ENCODE measurements at places on chromosomes 1 and 21.

- no peak for DNase-seq
These were observed 41.4 kb upstream of the TENT5C start for GRCh38 chr1:117564227-117565075.

- DNase-seq, result peak; percentile 52
These were observed 28.6 kb upstream of the IFNGR2 start for GRCh38 chr21:33374450-33375096.

DNA sequence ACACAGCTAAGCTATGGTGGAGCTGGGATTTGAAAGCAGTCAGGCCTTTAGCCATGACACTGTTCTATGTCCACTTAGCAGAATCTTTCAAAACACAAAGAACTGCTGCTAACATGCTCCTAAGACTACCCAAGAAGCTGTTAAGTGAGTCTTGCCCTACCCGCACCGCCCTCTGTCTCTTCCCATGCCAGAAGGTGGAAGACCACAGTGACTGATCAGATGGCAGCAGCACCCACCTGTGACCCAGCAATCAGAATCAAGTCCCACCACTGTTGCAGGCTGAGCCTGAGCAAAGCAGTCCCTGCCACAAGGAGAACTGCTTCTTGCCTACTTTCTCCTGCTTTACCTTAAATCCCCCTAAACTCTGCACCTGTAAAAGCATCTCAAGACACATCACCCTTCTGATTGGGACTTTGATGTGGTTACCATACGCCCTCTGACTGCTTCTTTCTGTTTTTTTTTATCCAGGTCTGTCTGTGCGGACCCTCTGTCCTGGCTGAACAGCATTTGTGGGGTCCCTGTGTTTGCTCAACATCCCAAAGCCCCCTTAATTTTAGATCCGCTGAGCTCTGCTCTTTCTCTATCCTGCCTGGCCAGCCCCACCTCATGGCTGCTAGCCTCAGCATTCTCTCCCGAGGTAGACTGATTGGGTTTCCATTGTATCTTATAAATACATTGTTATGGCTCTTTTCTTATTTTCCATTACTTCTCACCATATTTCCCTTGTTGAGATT, 16.0 kb downstream of the IRF2BP2 start:
- DNase-seq, result no peak

DNA sequence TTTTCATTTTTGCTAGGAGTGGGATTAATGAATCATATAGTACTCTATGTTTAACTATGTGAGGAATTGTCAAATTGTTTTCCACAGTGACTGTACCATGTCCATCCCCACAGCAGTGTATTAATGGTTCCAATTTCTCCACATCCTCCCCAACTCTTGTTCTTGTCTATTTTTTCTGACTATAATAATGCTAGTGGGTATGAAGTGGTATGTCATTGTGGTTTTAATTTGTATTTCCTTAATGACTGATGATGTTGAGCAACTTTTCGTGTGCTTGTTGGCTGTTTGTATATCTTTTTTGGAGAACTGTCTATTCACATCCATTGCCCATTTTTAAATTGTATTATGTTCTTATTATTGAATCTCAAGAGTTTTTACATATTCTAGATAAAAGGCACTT, 10.0 kb upstream of the KPRP start:
- no peak for DNase-seq

DNA sequence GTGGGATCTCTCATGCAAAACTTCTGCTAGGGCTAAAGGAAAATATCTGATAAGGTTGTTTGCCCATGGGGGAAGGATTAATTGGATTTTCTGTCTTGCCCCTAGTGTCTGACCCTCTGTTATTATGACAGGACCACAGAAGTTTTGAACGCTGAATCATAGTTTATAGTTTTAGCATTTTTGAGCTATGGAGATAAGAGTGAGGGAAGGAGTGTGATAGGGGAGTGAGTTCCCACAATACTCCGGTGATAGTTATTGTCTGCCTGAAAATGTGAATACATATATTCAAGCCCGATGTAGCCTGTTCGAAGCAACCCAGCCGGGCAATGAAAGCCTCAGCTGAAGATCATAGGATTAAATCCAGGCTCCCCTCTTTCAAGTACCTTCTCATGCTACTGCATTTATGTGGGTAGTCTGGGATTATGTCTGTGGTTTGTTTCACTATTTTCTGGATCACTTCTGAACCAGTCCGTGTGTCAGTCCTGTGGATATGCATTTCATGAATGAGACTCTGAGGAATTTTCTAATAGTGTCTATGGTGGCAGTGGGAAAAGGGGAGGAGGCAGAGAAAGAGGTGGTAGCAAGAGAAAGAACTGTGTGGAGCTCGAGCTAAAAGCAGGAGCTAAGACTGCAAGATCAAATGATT, 258.7 kb downstream of the DISC1 start:
- no peak for DNase-seq

- DNase-seq, result no peak
These were observed 76.6 kb downstream of the MAST2 start for GRCh38 chr1:45879885-45880598.

GRCh38 chr1:89200663-89201062, 1.9 kb upstream of the GBP4 start:
- no peak for DNase-seq

GRCh38 chr1:234893725-234894630, 234.7 kb downstream of the TOMM20 start:
- no peak for DNase-seq

GRCh38 chr1:114756949-114757454, 782 bp downstream of the CSDE1 start:
- no peak for DNase-seq

DNA sequence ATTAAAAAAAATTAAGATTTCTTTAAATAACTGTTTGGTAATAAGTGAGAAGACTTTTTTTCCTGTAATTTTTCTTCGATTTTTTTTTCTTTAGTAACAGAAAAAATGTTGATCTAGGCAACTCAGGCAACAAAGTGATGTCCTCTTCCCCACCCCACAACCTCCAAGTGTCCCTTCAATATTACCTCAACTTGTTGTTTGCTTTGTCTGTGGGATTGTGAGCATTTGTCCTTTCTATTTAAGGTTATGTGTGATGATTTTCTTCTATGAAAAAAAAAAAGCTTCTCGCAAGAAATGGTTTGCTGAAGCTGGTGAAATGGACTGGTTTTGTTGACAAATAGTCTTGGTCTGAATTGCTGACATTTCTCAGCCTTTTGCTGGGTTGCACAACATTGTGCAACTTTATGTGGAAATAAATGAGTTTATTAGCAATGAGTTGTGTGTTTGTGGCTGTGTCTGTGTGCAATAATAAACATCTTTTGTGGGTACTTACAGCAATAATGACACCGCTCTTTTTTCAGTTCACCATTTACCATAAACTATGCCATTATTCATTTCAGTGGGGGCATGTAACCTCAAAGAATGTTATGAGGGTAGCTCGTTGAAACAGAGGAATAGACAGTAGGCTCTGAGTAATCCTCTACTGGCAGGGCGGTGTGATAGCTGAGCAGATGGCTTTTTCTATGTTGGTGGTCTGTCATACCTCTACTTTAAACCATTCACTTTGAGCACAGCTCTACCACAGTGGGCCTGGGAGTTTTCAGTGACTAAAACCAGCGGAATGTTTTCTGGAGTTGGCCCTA, 218.4 kb downstream of the HLX start:
- DNase-seq, result no peak

DNA sequence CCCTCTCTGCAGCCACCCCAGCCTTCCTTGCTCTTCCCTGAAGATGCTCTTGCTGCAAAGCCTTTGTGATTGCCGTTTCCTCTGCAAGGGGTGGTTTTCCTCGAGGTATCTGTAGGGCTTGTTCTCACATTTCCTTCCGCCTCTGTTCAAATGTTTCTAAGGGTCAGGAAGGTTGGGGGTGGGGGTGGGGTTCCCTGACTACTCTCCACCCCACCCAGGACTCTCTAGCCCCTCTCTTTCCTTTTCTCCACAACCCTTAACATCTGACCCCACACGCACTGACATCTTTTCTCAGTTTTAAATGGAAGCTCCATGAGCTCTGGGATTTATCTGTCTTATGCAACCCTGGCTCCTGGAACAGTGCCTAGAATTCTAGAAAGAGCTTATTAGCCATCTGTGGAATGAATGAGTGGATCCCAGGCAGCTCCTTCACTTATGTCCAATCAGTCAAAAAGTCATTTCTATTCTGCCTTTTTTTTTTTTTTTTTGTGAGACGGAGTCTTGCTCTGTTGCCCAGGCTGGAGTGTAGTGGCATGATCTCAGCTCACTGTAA, 27.3 kb upstream of the ZNF362 start:
- DNase-seq, result no peak

- no peak for DNase-seq
These were observed 85.2 kb downstream of the ARHGEF10L start for GRCh38 chr1:17624611-17625233.

DNA sequence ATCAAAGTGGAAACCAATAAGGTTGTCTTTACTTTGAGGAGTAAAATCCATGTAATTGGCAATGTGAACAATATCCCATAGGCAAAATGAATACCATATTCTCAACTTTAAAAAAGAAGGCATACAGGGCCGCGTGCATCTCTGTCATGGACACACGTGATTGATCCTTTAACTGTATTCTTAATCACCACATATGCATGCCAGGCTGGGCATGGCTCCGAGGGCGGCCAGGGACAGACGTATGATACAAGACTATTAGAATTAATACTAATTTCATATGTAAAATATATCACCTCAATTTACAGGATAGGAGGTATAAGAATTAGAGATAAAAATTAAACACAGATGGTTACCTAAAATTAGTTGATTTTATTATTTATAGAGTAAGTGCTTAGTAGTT, 11.2 kb downstream of the RGS21 start:
- no peak for DNase-seq

- DNase-seq, result peak; percentile 12
These were observed 7.9 kb downstream of the CDK18 start for GRCh38 chr1:205512059-205513045.

GRCh38 chr21:32713726-32714125, 14.1 kb downstream of the SYNJ1 start:
- no peak for DNase-seq

GRCh38 chr1:119954476-119955422, 58.4 kb upstream of the ADAM30 start:
- DNase-seq, result no peak

GRCh38 chr1:34520111-34520510, 234.7 kb upstream of the GJB5 start:
- no peak for DNase-seq

DNA sequence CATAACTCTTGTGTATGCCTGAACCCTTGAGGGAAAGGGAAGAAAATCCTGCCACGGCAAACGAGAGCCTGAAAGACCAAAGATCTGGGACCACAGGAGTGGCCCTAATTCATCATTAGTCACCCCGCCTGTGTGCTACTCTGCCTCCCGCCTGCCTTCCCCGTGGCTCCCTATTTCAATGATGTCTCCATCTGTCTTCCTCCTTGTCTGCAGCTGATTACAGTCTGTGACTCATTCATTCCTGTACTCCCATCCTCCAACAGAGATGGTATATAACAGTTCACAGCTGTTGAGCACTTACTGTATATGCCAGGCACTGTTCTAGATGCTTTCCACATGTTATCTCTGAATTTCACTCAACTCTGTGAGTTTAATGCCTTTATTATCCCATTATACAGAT, 96.6 kb downstream of the SEC16B start:
- DNase-seq, result no peak

- no peak for DNase-seq
These were observed 738.5 kb upstream of the CHRM3 start for GRCh38 chr1:238647877-238648276.

GRCh38 chr1:200684015-200684414, 14.3 kb upstream of the DDX59 start:
- DNase-seq, result no peak

GRCh38 chr1:36763771-36764170, 270.5 kb downstream of the GRIK3 start:
- DNase-seq, result no peak

- DNase-seq, result no peak
These were observed 2.6 kb upstream of the ZNF436 start for GRCh38 chr1:23371987-23372880.

GRCh38 chr1:185759061-185759460, 24.9 kb downstream of the HMCN1 start:
- no peak for DNase-seq

GRCh38 chr1:41498391-41498790, 13.9 kb upstream of the EDN2 start:
- DNase-seq, result no peak

- no peak for DNase-seq
These were observed 56.0 kb downstream of the MEGF6 start for GRCh38 chr1:3555131-3555920.

DNA sequence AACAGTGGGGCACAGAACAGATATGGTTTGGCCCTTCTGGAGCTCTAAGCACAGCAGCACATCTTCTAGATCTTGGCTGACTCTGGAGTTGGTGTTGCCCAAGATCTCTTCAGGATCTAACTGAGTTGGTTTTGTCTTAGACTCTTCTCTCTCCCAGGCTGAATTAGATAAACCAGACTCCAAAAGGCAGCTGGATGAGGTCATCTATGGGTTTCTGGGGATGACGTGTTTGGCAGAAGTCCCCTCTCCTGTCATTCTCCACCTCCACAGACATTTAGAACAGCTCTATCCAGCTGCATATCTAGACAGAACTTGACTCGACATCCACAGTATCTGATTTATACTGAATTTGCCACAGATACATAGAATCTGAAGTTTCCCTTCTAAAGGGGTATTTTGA, 75.3 kb downstream of the ST6GALNAC5 start:
- DNase-seq, result no peak
